ENCODE measurements at places on chromosomes 11 and 22. TPM values are rescaled to one million over a fixed set of nuclear protein-coding genes. Genes with fewer than 3 reads are reported as not detected.

- DNase-seq, result no peak
These were observed 96.8 kb upstream of the ISX start for GRCh38 chr22:34969001-34969790.

NRIP3 gene
- 2.2 TPM for total RNA-seq

DNA sequence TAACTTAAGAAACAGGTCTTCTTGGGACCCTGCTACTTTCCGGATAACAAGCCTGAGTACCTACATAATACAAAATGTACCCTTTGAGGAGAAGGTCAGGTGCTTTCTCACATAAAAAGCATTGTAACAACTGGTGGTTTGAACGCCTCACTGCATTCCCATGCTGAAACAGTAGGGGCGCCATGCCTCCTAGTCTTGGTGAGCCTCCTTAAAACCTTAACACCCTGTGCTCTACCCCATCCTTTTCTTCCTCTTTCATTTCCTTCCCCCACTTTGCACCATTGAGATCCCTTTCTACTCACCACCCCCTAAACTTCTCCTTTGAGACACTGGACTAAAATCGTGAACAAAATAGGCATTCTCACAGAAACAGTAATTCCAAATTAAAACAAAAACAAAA is 729.3 kb downstream of the NTM start:
- DNase-seq, result peak; percentile 37

GRCh38 chr22:25447067-25447685 is 117.3 kb upstream of the GRK3 start:
- no peak for DNase-seq

NUP98 gene
- 88.4 TPM for total RNA-seq

GRCh38 chr22:32998373-32998772 is 59.8 kb downstream of the SYN3 start:
- no peak for DNase-seq

All from activated CD8-positive, alpha-beta T cell treated with anti-CD3 and anti-CD28 coated beads for 36 hours (primary cell).